GF-D8 (cell line): ENCODE measurements at places on chromosomes 13 and 19.

GRCh38 chr19:6639439-6639838 is 30.5 kb downstream of the TNFSF14 start:
- DNase-seq = no peak

DNA sequence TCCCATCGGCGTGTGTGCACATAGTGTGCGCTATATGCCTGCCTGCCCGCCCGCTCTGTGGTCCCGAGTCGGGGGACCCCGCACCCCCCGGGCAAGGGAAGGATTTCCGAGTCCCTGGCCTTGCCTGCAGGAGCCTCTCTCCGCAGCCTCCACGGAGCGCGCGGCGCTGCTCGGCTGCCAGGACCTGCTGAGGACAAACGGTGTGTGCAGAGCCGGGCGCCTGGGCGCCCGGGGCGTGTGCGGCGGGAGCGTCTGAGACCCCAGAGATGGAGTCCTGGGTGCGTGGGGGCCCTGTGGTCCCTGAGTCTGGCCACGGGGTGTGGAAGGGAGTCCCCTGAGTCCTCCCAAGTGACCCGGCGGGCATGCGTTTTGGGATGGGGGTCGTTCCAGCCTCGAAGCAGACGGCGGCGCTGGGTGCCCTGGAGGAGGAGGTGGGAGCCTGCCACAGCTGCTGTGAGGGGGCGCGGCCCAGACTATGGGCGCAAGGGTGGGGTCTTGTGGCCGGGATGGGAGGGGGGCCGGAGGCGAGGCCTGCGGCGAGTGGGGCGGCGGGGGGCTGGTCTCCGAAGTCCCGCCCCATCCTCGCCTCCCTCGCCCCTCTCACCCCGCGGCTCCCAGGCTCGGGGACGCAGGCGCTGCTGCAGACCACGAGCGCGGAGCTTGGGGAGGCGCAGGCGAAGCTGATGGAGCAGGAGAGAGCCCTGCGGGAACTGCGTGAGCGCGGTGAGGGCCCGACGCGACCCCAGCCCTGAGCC is 25.3 kb downstream of the CLEC4M start:
- DNase-seq = no peak

- no peak for DNase-seq
These were observed 25.3 kb upstream of the MEDAG start for GRCh38 chr13:30880856-30881155.

DNA sequence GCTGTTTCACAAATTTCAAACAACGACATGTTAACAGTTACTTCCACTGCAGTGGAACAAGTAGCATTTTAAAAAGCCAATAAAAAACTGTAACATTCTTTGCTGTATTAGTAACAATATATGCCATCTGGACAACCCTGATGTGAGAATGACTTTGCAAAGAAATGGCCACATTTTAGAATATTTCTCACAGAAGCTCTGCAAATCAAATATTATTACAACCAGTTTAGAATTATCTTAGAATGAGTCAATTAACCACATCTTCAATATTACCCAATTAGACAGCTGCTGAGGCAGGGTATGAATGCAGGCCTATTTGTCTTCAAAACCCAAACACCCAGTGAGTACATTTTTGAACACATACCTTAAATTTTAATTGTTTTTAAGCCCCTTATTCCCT is 3.2 kb downstream of the ZNF699 start:
- DNase-seq = no peak

DNA sequence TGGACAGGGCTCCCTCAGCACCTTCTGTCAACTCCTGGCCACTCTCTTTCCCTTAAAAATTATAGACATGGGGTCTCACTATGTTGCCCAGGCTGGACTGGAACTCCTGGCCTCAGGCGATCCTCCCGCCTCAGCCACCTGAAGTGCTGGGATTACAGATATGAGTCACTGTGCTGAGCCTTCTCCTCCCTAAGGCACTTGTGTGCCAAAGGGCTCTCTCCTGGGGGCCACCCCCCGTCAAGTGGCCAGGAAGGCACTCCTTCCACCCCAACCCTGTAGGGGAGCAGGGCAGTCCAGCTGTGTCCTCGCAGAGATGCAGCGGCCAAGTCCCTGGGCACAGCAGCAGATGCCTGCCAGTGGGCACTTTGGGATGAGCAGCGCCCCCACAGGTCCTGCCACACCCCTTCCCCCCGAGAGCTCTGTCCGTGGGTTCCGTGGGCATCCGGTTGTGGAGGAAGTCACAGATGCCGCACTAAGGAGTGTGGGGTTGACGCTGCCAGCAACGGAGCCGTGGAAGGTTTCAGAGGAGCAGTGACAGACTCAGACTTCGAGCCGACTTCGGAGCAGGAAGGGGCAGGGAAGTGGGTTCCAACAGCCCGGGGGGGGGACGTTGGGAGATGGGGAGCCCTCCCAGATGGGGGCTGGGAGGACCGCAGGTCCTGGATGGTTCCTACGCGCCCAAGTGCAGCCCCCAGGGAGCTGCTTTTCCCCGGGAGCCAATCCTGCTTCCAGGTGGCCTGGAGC is 3.3 kb upstream of the UQCR11 start:
- no peak for DNase-seq

GRCh38 chr13:77702366-77702765 is 4.9 kb downstream of the SLAIN1 start:
- DNase-seq = no peak

GRCh38 chr19:576768-577438 is 4.5 kb downstream of the BSG start:
- no peak for DNase-seq

GRCh38 chr19:1379126-1379905 is 4.4 kb upstream of the NDUFS7 start:
- DNase-seq = no peak

GRCh38 chr19:37551129-37551993 is 43.2 kb downstream of the ZNF571 start:
- DNase-seq = peak; percentile 23

- DNase-seq = no peak
These were observed 2.6 kb upstream of the CYP4F2 start for GRCh38 chr19:15900504-15900903.

DNA sequence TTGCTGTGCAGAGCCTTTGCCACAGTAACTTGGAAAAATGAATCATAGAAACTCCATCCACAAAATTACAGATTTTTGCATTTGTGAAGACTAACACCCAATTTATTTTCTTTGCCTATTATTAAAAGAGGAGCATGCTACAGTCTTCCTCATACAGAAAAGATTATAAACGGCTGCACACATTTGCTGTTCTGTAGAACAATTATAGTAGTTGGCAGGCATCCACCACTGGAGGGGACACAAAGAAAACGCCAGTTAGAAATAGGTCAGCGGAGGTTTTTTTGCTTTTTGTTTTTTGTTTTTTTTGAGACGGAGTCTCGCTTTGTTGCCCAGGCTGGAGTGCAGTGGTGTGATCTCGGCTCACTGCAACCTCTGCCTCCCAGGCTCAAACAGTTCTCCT is 51.6 kb downstream of the SACS start:
- no peak for DNase-seq

DNA sequence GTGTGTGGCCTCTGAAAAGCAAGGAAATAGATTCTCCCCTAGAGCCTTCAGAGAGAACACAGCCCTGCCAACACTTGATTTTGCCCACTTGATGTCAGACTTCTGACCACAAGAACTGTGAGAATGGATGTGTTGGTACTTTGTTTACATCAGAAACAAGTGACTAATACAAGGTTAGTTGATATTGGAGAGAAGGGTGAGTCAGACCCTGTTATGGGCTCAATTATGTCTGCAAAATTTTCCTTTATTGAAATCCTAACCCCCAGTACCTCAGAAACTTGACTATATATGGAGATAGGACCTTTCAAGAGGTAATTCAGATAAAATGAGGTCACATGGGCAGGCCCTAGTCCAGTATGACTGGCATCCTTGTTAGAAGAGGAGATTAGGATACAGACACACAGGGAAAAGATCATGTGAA is 226.7 kb downstream of the RFC3 start:
- no peak for DNase-seq
